ENCODE measurements at places on chromosomes 2 and 18.

DNA sequence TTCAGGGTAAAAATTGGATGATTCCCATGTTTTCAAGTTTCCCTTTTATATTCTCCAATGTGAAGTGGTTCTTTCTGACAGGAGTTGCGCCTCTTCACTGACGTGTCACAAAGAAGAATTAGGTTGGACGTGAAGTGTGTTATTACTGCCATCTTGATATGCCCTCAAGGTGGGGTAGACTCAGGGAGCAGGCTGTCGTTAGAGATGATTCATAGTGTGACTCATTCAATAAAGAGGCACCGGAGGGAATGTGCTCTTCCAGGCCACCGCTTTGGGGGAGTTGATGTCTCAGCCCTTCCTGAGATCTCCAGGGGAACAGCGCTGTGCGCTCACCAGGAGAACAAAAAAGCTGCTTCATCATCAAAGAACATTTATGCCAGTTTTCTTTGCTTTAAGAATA, 3.6 kb upstream of the DGKD start:
- peak; percentile 25 for DNase-seq

- DNase-seq, result no peak
These were observed 122.1 kb upstream of the EML6 start for GRCh38 chr2:54601339-54601738.

DNA sequence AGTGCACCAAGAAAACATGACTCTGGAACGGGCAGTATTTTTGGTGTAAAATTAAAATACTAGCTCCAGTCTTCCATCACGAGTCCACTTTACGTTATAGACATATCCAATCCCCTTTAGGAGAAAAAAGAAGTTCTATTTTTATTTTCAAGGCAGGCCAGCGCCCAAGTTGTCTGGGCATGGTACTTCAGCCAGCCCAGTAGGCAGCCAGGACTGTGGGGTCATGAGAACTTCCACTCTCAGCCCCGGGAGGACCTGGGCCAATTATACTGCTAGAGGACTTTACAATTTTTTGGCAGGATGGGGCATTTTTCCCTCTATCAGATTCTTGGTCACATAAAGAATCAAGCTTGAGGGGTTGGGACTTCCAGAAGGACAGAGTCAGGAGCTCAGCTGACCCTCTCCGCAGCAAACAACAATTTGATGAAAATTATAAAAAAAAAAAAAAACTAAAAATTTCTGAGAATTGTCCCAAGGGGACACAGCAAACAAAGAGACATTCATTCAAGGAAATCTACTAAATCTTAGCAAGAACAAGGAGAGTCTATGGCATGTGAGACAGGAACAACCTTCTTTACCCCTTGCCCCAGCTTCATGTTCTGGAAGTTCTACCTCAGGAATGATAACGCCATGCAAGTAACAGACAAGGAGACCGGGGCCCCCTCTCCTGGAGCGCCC, 37.3 kb upstream of the B3GNT2 start:
- no peak for DNase-seq

DNA sequence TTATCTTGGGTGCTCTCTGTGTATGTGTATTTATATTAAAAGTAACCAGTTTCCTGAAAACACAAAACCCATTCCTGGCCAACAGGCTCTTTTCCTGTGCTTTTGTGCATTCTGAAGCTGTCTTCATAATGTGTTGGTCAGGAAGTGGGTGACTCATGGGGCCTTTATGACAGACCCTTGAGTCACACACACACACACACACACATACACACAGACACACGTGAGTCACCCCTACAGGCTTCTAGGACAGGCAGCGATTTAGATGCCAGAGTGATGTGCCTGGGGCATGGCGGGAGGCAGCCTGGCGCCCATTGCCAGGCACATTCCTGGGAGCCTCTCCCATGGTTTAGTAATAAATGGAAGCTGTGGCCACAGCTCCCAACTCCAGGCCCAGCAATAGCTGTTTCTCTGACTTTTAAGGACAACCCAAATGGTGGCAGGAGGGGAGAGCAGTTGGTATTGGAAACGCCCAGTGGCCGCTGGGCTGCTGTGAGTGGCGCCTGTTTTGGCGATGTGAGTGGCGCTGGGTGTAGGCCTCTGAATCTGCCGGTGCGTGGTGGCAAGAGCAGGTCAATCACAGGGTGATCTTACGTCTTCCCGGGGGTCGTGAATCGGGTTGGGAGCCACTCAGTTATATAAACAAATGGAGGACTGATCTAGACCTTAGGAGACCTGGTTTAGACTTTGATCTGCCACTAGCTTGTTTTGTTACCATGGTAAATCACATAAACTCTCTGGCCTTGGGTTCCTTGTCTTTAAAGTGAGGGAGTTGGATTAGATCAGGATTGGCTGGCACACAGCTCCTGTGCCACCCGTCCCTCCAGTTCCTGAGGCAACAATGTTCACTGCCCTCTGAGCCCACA, 150.7 kb upstream of the DLX2 start:
- peak; percentile 37 for DNase-seq

DNA sequence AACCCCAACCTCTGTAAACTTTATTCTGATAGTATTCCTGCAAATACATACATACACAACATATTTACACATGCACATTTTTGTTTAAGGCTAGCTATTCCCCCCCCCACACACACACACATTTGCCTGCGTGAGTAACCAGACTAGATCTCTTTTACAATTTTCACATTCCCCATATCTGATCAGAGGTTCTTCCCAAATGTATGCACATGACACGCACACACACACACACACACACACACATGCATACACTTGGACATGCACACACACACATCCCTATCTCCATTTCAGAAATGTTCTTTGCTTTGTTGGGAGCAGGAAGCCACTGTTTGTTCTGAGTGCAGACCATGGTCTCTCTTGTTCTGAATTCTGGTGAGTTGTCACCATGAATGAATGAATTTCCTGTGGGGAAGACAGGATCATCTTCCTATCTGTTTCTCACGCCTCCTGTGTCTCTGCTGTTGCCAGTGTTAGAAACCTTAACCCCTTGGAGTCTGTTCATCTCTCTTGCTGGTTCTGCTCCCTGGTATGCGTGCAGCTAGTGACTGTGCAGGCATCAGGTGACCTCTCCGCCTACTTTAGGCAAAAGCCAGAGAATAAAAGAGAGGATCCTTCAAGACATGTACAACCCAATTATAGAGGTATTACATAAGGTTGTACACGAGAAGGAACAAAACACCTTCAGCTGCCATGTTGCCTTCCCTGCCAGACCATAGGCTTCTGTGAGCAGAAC, 251.0 kb upstream of the RAB12 start:
- DNase-seq, result no peak

DNA sequence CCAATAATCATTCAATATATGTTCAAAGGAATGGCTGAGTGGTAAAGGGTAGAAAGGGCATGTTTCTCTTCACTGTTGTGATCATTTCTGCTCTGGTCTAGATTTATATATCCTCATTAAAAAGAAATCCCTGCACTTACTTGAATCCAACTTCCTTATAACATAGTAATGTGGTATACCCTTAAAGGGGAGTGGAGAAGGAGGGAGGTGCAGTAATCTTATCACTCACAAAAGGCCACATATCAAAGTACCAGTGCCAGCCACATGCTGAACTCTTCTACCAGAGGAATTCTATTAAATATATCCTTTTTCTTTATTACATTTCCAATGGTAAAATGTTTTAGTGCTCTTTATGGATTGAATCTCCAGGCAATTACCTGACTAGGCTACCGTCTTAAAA, 3.3 kb downstream of the KATNAL2 start:
- no peak for DNase-seq

GRCh38 chr2:160909781-160910242, 250.4 kb upstream of the TANK start:
- DNase-seq, result no peak

DNA sequence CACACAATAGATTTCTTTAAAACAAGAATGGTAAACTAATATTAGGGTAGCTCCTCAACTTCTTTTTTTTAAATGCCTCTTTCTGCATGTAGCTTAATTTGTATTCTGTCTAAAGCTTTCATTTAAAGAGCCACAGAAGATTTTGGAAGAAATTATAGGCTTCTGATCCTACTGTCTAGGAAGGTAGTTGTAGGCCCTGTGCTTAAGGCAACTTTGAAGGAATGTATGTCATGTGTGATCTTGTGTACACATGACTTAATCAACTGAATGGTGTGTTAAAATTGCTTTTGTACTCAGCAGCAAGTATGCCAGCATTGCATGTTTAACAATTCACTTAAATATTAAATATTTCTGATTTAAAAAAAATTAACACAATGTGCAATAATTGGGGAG, 51.5 kb upstream of the LYPD6 start:
- no peak for DNase-seq

DNA sequence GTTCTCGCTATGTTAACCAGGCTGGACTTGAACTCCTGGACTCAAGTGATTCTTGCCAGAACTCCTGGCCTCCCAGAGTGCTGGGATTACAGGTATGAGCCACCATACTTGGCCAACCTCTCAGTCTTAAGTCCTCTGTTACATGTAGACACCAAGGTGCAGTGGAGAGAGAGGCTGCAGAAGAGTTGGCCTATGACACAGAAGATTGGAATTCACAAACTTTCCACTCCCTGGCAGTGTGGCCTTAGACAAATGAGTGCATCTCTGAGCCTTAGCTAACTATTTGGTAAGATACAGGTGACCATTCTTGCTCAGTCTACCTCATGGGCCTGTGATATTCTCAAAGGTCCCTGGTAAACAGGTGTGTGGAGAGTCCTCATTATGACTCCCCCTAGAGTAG, 159.7 kb downstream of the MYCN start:
- DNase-seq, result no peak

- DNase-seq, result no peak
These were observed 76.6 kb downstream of the TLK1 start for GRCh38 chr2:171084128-171084527.

DNA sequence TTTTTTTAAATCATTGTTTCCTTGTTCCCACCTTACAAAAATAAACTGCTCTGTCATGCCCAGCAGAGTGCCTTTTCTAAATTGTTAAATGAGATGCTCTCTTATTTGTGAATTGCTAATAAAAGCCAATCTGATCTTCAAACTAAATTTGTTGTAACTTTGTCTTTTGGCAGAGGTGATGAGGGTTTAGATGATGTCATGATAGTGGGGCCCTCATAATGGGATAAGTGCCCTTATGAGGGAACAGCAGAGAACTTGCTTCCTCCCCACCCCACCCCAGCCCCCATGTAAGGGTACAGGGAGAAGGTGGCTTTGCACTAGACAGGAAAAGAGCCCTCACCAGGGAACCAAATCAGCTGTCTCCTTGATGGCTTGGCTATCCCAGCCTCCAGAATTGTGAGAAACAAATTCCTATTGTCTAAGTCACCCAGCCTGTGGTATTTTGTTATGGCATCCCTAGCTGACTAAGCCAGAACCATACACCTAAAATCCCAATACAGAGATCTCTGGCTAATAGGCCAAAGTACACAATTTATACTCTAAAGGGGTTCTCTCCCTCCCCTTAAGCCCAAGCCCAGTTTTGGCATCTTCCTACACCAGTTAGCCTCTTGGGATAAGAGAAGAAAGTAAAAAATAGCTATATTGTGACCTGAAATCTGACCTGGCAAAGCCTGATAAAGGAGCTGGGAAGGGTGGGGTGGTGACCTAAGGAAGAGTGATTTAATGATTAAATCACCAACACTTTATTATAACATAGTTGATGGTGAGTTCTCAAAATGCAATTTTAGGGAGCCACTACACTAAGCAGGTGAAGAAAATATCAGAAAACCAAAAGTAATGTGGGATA, 40.3 kb upstream of the HNRNPA3 start:
- DNase-seq, result no peak

DNA sequence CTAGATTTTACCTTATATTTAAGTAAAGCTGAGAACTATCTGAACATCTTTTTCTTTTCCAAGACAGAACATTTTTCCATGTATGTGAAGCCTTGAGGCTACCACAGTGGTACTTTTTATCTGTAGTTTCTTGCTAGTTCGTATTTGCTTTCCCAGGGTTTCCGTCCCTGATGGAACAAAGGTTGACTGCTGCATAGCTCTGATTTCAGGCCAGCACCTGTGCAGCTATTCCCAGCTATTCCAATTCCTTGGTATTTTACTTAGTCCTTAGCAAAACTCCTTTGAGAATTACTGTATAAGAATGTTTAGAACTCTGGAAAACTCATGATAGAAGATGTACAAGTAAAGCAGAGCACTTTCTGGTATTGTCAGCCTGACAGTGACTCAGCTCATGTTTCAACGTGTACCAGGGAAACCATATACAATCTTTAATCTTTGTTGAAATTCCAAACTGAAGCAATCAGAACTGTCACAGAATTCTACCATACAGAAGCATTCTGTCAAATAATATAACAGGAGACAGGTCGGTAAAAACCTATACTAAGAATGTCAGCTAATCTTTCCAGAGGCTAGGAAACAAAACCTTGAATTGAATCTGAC, 162.2 kb downstream of the PKP4 start:
- DNase-seq, result no peak

- no peak for DNase-seq
These were observed 80.1 kb downstream of the EML4 start for GRCh38 chr2:42249284-42249683.

GRCh38 chr18:53991202-53991601, 233.3 kb downstream of the MBD2 start:
- no peak for DNase-seq

DNA sequence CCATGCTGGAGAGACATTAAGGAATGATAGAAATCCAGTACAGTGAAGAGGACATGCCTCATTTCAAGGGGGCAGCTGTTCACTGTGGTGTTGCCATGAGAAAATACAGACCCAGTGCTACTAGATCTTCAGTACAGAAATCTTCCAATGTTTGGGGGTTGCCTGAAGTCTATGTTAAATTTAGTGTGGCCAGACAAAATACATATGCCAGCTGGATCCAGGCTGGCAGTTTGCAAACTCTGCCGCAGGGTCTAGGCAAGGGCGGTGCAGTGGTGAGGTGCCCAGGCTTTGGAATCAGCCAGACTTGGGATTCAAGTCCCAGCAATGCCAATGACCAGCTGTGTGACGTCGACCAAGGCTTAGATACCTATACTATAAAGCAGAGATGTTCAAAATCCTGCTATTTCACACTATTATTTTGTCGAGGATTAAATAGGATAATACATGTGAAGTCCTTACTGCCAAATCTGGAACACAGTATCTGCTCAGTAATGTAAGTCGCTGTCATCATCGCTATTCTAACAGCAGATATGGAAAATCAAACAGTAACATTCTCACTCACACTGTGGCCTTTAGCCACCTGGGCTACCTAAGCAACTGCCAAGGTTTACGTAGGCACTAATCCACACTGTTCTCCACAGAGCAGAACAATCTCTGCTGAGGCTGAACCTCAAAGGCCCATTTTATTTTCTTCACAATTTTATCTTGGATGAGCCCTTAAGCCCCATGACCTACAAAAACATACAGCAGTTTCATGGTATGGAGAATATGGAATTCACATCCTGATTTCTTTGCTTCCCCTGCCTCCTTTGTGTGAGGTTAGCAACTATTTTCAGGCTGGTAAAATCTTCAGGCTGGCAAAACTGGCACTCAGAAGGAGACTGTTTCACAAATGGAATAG, 5.9 kb upstream of the TMSB10 start:
- no peak for DNase-seq

- peak; percentile 38 for DNase-seq
These were observed 12.7 kb upstream of the FHOD3 start for GRCh38 chr18:36284671-36285295.

DNA sequence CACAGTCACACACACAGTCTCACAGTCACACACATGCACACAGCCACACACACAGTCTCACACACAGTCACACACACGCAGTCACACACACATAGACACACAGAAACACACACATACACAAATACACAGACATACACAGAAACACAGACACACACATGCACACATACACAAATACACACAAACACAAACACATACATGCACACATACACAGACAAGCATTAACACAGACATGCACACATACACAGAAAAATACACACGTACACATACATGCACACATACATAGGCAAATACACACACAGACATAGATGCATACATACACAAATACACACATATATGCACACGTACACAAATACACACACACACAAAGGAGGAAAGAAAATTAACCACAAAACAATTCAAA, 150.5 kb downstream of the ALK start:
- DNase-seq, result no peak

Data from activated T-cell treated with anti-CD3 and anti-CD28 coated beads for 4 hours (primary cell).